ENCODE measurements at places on chromosomes 12 and 14.

DNA sequence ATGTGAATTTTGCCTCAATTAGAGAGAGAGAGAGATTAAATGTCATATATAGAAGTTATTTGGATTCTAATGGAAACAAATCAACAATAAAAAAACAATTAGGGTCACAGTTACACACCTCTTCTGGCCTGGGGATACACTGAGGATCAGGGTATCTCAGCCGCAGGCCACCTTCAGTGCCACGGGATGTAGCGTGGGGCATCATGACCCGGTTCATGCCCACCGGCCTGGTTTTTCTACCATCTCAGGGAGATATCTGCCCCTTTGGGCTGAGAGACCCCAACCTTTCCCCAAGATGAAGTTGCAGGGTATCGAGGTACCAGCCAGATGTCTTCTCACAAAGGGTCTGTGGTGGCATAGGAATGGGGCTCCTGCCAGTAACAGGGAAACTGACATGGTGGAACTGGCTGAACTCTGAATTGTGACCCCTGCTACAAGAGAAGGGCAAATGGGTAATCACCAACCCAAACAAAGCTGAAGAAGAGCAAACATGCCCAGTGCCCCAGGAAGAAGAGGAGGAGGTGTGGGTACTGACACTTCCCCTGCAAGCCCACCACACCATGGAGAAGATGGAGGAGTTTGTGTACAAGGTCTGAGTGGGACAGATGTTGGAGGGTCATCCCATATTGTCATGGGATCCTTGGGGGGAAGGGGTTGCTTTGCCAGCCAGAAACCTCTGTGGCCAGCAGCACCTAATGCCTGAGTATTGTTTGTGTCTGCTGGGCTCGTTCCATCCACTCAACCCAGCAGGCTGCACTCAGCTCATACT lies 19.5 kb downstream of the SERPINA3 start:
- no peak for DNase-seq

- no peak for DNase-seq
Observed at GRCh38 chr12:40647651-40648050, 44.6 kb upstream of the CNTN1 start.

DNA sequence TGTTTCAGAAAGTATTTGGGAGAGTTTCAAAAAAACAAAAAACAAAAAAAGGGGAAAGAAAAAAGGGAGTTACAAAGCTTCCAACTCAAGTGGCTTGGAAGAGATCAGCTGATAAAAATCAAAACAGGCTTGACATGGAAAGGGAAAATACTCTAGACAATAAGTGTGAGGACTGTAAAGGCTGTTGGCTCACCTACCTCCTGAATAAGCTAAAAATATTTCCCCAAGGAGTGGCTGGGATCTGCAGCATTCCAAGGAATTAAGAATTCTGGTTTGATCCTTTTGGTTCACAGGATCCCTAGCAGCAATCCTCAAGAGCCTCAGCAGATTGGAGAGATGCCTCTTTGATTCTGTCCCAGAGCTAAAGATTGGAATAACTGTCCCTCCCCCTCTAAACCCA lies 11.2 kb upstream of the AJUBA start:
- DNase-seq, result no peak

DNA sequence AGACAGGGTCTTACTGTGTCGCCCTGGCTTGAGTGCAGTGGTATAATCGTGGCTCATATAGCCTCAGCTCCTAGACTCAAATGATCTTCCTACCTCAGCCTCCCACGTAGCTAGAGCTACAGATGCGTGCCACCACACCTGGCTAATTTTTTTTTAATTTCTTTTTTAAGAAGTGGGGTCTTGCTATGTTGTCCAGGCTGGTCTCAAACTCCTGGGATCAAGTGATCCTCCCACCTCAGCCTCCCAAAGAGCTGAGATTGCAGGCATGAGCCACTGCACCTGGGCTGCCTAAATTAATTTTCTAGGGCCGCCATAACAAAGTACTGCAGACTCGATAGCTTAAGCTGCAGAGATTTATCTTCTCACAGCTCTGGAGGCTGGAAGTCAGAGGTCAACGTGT lies 9.1 kb downstream of the LTBR start:
- no peak for DNase-seq

- no peak for DNase-seq
Observed at GRCh38 chr12:131120831-131121271, 167.1 kb downstream of the ADGRD1 start.

- no peak for DNase-seq
Observed at GRCh38 chr12:68158432-68158831, 1.1 kb downstream of the IFNG start.

- no peak for DNase-seq
Observed at GRCh38 chr14:24427537-24428508, 1.6 kb downstream of the CBLN3 start.

- no peak for DNase-seq
Observed at GRCh38 chr12:68100241-68100640, 59.3 kb downstream of the IFNG start.

DNA sequence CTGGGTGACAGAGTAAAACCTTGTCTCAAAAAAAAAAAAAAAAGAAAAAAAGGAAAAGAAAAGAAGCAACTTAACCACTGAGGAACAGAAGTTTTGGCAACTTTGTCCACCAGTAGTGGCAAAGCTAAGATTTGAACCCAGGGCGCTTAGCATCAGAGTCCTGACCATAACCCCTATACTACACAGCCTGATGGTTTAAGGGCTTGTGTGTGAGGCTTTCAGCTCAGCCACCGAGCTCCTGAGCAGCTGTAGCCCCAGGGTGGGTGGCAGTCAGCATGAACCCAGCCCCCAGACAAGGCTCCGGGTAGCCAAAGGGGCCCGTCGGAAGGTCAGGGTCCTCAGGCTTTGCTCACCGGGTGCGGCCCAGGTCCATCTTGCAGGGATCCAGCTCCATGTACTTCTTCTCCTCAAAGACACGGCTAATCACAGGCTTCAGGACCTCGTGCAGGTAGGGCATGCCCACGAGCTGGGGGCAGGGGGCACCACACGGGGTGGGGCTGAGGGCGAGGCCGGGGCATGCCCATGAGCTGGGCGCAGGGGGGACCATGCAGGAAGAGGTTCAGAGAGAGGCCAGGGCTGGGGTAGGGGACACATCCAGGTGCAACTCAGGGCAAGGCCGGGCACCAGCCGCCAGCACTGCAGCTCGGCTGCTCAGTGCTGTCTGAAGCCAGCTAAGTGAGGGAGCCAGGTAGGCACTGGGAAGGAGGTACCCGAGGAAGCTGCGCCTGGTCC lies 20.9 kb downstream of the RASAL1 start:
- DNase-seq, result no peak

- DNase-seq, result no peak
Observed at GRCh38 chr12:18895540-18895939, 157.6 kb downstream of the CAPZA3 start.

DNA sequence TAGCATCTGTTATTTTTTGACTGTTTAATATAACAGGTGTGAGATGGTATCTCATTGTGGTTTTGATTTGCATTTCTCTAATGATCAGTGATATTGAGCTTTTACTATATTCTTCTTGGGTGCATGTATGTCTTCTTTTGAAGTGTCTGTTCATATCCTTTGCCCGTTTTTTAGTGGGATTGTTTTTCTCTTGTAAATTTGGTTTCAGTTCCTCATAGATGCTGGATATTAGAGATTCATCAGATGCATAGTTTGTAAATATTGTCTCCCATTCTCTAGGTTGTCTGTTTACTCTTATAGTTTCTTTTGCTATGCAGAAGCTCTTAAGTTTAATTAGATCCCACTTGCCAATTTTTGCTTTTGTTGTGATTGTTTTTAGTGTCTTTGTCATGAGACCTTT lies 48.9 kb upstream of the NEDD1 start:
- DNase-seq, result no peak

DNA sequence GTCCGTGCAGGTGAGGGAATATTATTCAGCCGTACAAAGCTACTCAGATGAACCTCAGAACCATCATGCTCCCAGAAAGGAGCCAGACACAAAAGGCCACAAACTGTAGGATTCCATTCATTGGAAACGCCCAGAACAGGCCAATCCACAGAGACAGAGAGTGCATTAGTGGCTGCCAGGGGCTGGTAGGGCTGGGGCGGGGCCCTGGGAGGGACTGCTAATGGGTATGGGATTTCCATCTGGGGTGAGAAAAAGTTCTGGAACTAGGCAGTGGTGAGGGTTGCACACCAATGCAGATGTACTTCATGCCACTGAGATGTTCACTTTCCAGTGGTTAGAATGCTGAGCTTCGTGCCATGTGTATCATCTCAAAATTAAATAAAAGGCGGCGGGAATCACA lies 101.1 kb downstream of the RFLNA start:
- DNase-seq, result no peak

DNA sequence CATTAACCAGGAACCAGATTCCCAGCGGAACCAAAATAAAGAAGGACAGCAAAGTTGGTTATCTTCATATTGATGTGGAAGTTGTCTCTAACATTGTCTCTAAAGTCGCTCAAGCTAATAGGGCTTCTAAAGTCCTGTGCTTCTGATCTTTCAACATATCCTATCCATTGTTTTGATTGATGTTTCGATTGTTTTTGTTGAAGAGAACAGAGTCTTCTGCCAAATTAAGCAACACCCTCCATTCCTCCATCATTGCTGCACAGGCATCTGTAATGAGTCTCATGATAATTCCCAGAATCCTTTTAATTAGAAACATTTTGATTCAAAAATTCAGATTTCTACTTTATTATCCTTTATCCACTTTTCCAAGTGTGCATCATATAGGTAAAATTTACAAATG lies 71.6 kb upstream of the AVPR1A start:
- no peak for DNase-seq

DNA sequence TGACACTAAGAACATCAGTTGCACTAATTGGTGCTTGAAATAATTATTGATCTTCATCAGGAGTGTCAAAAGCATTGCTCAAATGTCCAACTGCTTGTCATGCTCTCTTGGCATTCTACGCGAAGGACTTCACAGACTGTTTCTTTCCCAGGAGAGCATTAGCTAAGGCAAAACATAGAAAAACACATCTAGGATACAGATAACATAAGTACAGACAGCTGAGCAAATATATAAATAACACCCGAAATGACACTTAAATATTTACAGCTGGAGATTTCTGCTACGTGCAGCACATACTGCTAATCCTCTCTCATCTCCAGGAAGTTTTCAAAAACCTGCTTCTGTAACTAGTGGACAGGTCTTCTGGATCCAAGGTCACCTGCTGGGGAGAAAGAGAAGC lies 120.0 kb upstream of the PRMT8 start:
- no peak for DNase-seq

- no peak for DNase-seq
Observed at GRCh38 chr12:123041811-123042655, 61.6 kb downstream of the ARL6IP4 start.

DNA sequence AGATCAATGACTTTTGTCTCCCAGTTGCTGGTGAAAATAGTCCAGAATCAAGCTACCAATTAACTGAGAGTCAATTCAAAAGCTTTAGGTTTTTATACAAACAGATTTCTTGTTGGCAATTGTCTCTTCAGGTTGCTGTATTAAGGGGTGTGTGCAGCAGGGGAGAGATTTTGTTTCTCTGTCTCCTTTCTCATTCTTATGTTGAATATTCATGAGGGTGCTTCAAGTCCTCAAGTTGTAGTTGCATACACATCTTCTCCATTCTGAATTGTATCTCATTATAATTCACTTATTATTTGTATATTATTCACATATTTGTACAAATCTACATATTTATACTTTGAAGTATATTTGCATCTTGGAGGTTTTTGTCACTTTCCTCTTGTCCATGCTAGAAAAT lies 126.7 kb upstream of the PTPRQ start:
- DNase-seq, result no peak

DNA sequence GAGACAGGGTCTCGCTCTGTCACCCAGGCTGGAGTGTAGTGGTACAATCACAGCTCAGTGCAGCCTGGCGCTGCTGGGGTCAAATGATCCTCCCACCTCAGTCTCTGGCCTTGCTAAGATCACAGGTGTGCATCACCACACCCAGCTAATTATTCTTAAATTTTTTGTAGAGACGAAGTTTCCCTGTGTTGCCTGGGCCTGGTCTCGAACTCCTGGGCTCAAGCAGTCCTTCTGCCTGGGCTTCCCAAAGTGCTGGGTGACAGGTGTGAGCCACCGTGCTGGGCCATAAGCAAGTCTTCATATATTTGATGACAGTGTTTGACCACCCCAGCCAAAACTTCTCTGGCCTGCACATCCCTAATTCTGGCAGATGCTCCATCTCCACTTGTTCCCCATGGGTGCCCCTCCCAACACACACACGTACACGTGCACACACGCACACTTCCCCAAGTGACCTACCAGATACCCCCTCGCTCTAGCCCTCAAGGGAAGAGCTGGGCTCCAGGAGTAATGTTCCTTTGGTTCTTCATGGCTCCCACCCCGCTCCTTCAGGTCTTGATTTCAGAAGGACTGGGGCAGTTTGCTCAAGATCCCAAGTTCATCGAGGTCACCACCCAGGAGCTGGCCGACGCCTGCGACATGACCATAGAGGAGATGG lies 104.3 kb upstream of the FKBP4 start:
- DNase-seq, result no peak

DNA sequence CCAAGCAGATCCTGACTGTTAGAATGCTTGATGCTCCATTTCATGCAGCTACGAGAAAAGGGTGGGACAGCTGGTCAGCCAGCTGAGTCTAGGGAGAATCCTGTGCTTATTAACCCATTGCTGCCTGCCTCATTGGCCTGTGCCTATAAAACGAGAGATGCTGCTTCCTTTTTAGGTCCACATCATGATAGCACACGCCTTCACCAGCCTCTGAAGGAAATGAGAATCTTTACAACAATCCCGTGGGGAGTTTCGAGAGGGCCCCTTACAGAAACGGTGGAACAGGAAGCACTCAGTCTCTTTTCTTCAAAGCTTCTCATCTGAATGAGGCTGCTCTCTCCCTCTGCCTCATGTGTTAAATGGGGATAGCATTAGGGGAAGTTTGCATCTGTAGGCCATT lies 147.3 kb upstream of the RFLNA start:
- DNase-seq, result no peak

DNA sequence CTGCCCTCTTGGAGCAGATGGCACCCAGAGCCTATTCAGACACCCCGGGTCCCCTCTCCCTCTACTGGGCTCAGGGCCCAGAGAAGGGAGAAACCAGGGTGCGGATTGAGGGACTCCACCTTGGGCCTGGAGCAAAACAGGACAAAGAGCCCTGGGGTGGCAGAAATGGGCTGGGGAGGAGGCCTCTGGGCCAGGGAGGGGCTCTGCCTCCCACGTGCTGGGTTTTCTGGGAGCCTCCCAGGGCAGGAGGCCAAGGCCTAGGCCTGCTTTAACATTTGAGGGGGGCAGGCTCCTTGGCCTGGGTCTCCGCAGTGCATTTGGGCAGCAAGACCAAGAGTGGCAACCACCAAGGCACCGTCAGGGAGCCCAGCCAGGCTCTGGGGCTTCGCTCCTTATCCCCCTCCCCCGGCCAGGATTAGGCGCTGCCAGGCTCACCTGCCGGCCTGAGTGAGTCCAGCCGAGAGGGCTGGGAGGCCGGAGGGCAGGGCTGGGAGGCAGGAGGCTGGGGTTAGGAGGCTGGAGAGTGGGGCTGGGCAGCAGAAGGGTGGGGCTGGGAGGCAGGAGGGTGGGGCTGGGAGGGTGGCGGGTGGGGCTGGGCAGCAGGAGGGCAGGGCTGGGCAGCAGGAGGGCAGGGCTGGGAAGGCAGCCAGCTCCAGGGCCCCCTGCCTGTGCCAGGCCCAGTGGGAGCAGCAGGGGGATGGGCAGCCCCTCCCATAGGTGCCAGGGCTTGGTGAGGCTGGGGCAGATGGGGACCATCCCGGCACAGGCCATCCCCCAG lies 101.8 kb upstream of the EIF5 start:
- DNase-seq, result no peak

GRCh38 chr14:52596320-52596719 lies 43.7 kb downstream of the GPR137C start:
- DNase-seq, result no peak

GRCh38 chr12:224330-224729 lies 10.4 kb upstream of the SLC6A12 start:
- no peak for DNase-seq

GRCh38 chr12:120688527-120689071 lies 1.6 kb downstream of the MLEC start:
- no peak for DNase-seq

Measured in astrocyte of the cerebellum (primary cell).